ENCODE measurements at places on chromosomes 5 and 9. TPM values are rescaled to one million over a fixed set of nuclear protein-coding genes. Genes with fewer than 3 reads are reported as not detected.

GRCh38 chr9:121779381-121780117 is 128.1 kb downstream of the DAB2IP start:
- no peak for DNase-seq

DNA sequence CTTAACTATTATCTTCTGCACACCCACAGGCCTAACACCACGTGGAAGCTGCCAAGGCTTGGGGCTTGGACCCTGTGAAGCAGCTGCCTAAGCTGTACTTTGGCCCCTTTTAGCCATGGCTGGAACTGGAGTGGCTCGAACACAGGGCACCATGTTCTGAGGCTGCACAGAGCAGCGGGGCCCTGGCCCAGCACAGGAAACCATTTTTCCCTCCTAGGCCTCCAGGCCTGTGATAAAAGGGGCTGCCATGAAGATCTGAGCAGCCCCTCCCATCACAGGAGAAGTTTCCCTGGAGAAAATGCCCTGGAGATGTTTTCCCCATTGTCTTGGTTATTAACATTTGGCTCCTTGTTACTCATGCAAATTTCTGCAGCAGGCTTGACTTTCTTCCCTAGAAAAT is 126.3 kb downstream of the MELK start:
- DNase-seq, result no peak

AGXT2 gene
- 0.81 TPM for polyA plus RNA-seq

DNA sequence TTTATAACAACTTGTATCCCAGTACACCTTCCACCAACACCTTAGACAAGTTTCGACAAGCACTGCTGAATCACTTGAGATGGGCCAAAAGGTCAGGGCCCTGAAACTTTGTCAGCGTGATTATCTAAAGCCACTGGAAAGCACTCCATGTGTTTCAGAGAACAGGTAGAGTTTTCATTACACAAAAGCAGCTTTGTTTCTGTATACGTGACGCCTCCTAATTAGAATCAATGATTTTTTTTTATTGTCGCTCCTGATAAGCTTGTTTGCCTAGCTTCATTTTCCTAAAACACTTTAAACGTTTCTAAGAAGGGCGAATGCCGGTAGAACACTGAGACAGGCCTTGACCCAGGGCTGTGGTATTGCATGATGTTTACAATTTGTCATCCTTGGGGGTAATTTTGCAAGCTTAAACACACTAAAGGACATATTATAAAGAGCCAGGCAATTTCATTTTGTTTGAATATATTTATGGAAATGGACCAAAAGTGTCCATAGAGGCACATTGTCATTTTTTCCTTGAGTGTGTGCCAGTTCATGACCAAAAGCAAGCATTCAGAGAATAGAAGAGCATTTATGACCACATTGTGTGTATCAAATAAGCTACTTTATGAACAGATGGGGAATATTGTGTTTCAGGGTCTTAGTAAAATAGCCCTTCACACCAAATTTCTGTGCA is 193.6 kb downstream of the GLIS3 start:
- DNase-seq, result peak; percentile 84

- no peak for DNase-seq
Observed at GRCh38 chr9:133844398-133844784, 106.2 kb upstream of the SARDH start.

- no peak for DNase-seq
Observed at GRCh38 chr5:34476941-34477565, 179.1 kb upstream of the RAI14 start.

PHF24 gene
- 0.15 TPM for polyA plus RNA-seq

- DNase-seq, result peak; percentile 56
Observed at GRCh38 chr5:135031813-135032694, 2.0 kb downstream of the PITX1 start.

- no peak for DNase-seq
Observed at GRCh38 chr5:154071799-154072413, 33.1 kb downstream of the MFAP3 start.

KIF20A gene
- 0.27 TPM for polyA plus RNA-seq

PDCD1LG2 gene
- not detected for polyA plus RNA-seq

DNA sequence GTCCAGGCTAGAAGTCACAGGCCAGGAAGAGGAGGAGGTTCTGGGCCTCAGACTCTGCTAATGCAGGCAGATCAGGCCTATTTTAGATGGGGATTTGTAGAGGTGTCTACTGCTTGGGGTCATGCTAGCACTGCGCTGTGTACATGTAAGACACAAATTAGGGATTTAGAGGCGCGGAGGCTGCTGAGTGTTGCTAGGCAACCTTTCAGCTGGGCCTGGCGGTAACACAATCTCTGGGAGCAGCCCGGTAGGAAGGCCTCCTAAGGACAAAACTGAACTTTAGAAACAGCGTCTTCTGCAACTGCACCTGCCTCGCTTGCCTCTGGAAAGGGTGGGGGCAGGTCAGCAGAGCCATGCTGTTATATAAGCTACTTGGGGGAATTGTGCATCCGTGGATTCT is 147.9 kb downstream of the MACROH2A1 start:
- DNase-seq, result no peak

GRCh38 chr5:142178651-142179050 is 70.1 kb downstream of the NDFIP1 start:
- DNase-seq, result no peak

SLC34A3 gene
- 30.3 TPM for polyA plus RNA-seq

DNA sequence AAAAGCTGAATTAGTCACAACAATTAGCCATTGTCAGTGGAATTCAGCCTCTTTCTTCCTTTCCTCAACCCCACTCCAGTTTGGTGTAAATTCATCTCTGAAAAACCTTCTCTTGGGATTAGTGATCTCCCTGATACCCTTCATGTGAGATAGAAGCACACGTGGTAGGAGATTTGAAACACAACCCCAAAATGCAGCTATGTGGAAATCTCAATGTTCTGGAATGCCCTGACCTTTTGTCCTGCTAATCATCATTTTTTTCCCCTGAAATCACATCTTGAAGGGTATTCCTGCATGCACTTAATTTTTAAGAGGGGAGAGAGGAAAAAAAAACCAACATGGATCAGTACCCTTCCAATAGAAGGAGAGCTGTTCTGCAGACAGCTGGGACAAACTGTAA is 612.6 kb downstream of the EBF1 start:
- DNase-seq, result no peak

FOXD4 gene
- polyA plus RNA-seq, result not detected

GRCh38 chr5:116428966-116429365 is 145.7 kb downstream of the SEMA6A start:
- DNase-seq, result no peak

- no peak for DNase-seq
Observed at GRCh38 chr5:138033907-138034306, 1.0 kb upstream of the FAM13B start.

Measured in small intestine (tissue), 16 donors.